ENCODE measurements at places on chromosomes 11 and 22.

DNA sequence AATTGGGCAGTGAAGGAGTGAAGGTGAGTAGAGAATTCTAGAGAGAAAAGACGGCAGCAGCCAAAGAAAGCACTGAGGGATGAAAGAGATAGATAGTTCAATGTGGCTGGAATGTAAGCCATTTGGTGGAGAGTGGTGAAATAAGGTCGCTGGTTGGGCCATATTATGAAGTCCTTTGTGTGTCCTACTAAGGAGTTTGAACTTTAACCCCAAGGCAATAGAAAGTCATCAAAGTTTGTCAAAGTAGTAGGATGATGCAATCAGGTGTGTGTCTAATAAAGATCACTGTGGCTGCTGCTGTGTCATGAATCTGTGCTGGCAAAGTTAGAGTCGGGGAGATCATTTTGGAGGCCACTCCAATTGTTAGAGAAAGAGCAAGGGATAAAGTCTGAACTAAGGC is 18.7 kb downstream of the RNF121 start:
- no peak for DNase-seq

DNA sequence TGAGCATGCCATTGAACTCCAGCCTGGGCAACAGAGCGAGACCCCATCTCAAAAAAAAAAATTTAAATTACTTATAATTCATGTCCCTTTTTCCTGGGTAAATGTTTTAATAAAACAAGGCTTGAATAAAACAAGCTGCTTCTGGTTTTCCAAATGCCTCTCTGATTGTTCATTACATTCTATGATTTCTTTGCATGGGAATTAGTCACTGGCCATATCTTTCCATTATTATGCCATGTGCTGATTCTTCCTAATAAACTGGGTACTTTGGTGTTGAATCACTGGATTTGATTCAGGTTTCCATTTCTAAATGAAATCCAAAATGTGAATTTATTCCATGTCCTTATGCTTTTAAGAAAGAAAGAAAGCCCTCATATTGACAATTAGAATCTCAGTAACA is 42.6 kb downstream of the ZNF215 start:
- no peak for DNase-seq

GRCh38 chr11:69461272-69461962 is 20.0 kb upstream of the LINC01488 start:
- no peak for DNase-seq

DNA sequence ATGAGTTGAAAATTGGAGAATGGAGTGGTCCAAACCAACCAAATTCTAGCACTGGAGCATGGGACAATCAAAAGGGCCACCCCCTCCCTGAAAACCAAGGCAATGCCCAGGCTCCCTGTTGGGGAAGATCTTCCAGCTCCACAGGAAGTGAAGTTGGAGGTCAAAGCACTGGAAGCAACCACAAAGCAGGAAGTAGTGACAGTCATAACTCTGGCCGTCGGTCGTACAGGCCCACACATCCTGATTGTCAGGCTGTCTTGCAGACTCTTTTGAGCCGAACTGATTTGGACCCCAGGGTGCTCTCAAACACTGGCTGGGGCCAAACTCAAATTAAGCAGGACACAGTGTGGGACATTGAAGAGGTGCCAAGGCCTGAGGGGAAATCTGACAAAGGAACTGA is 80.5 kb upstream of the ADSL start:
- DNase-seq, result no peak

DNA sequence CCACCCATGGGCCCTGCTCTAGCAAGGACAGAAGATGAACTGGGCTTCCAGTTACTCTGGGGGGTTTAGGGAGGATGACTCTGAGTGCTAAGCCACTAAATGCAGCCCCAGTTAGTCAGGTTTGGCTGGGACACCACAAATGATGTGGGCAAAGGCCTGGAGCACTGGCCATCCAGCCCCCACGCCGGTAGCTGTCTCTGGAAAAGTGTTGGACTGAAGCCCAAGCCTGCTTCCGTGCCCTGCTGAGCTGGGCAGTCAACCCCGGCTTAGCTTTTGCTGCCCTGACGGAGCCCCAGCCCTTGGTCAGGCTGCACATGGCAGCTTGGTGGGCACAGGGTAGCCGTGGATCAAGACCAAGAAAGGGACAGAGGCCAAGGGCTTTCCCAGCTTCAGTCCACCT is 5.7 kb upstream of the GSTP1 start:
- no peak for DNase-seq

GRCh38 chr22:29152954-29153719 is 52.6 kb upstream of the EMID1 start:
- no peak for DNase-seq

- DNase-seq, result no peak
Measured at GRCh38 chr11:73423506-73423905, 47.3 kb downstream of the RELT start.

DNA sequence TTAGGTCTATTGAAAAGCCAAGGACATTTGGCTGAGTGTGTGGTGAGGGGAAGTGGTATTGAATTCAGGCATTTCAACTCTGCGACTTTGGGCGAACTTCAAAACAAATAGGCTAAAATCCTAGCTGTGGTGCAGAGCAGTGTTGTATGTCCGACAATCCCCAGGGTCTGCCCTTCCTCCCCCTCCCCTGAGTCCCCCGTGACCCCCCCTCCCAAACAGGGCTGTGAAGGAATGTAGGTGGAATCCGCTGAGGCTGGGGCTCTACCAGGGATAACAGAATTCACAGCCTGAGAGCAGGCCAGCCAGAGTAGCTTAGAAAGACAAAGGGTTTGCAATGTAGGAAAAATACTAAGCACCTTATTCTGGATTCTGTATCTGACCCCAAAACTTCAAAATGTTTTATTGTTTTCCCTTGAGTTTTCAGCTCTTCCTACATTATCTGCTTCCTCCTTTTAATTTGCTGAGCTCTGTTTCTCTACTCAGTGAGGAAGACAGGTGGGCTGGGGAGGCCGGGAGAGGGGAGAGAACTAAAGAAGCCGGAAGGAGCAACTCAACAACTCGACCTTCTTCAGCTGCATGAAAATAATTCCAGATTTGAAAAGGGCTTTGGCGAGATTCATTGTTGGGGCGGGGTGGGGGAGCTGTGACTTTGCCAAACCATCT is 315.2 kb downstream of the BLID start:
- DNase-seq, result no peak

GRCh38 chr11:127564810-127565209 is 564.2 kb upstream of the KIRREL3 start:
- DNase-seq, result no peak

DNA sequence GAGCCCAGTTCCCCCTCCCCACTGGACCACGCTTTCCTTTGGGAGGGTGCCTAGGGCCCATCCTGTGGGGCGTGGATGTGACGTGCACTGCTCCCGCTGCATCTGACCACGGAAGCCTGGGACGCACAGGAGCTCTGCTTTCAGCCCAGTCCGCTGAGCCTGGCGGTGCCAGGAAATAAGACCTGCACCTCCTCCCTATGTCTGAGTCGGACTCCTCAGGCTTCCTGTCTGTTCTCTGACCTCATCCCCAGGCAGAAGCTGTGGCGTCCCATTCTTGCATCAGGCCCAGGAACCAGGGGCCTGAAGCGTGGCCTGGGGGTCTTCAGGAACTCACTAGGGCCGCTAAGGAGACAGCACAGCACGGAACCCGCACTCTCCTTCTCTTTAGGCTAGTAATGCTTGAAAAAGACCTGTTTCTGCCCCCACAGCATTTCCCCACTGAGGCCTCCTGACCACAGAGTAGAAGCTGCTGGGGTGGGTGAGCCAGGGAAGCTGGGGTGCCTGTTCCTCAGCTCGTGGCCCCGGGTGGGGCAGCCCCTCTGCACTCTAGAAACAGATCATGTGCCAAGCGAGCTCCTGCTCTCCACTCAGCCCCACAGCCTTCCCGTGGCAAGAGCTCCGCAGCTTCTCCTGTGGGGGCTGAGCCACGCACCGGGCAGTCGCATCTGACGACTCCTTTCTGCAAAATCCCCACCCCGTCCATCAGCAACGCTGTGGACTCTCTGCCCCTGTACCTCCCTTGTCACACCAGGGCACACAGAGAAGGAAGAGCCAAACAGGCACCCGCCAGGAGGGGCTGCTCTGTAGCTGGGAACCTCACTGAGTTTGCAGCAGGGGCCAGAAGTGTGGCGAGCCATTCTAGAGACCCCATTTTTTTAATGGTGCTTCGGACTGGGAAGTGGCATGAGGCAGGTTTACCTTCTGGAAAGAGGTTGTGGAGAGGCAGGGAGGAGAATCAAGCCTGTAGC is 22.6 kb downstream of the MOV10L1 start:
- no peak for DNase-seq

GRCh38 chr11:134905928-134906327 is 493.9 kb upstream of the B3GAT1 start:
- DNase-seq, result no peak

GRCh38 chr22:30161051-30161469 is 80.8 kb downstream of the HORMAD2 start:
- no peak for DNase-seq

- DNase-seq, result no peak
Measured at GRCh38 chr11:86162239-86162638, 82.3 kb upstream of the EED start.

- no peak for DNase-seq
Measured at GRCh38 chr11:102522312-102523188, 8.0 kb downstream of the MMP7 start.

DNA sequence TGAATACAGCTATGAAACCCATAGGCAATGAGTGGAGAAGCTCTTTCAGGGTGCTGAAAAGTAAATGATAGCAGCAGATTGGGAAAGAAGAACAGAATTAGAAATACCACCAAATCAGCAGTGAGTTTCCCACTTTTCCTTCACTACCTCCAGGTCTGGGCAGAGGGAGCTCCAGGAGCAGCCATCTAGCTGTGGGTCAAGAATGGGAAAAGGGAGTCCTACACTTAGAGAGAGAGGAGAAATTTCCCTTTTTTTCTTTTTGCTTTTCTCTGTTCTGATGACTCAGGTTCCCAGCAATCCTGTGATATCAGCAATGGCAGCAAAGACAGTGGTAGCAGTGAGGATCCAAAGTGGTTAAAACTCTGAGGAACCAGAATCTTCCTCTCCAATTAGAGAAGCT is 263.9 kb downstream of the NXPE2 start:
- no peak for DNase-seq

DNA sequence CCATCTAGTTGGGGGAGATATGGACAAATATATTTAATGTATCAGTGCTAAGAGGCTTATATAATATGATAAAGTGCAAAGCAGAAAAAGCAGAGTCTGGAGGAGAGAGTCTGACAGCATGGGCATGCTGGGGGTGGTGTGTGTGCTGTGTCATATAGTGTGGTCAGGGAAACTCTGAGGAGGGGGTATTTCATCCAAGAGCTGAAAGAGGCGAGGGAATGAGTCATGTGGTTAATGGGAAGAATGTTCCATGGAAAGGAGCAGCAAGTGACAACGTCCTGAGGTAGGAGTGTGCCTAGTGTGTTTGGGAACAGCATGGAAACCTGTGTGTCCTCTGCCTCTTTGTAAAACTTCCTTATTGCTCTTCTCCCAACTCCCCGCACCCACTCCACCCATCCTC is 38.0 kb downstream of the EIF3F start:
- DNase-seq, result no peak

- no peak for DNase-seq
Measured at GRCh38 chr11:118910309-118911112, 15.2 kb downstream of the BCL9L start.

DNA sequence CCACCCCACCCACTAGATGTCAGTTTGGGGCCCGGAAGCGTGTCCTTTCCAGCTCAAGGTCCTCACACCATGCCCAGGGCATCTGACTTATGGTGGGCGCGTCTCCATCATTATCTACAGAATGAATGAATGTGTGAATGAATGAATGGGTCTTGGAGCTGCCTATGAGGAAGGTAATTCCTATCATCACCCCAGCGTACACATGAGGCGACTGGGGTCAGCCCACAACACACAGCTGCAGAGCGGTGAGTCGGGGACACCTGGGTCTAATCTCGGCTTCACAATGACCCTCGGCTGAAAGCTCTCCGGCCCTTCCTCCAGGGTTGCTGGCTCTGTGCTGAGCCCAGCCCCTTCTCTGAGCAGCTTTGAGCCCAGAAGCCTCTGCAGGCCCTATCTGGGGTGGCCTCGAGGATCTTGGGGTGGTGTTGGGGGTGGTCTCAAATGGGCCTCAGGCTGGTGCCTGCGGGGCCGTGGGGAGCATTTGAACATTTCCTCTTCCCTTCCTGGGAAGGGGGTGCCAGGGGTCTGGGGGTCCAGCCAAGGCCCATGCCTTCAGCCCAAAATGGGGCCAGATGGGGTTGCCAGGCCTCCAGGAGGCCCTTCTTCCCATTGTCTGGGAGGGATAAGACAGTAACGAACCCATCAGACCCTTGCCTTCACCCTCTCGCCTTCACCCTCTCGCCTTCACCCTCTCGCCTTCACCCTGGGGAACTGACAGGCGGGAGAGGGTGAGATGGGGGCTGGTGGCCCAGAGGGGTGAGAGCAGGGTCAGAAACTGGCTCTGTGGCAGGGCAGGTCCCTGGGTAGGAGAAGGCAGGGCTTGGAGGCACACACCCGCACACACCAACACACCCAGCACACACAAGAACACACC is 82.4 kb downstream of the MYEOV start:
- DNase-seq, result no peak

DNA sequence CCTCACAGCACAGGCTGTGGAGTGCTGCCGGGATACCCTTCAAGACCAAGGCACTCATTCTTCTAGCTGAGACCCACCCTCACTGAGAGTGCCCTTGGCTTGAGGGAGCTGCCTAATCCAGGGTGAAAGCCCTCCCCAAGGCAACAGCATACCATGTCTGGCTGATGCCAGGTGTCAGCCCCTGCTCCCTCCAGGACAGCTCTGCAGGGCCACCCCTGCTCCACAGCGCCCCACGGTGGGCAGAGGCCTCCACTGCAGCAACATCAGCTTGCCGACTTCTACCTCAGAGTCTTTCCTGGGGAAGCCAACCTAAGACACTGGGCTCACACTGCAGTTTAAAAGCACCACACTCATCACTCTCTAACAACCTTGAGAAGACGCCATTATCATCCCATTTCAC is 29.0 kb downstream of the TTLL1 start:
- no peak for DNase-seq

- DNase-seq, result no peak
Measured at GRCh38 chr11:1672613-1673350, 24.2 kb upstream of the KRTAP5-6 start.

DNA sequence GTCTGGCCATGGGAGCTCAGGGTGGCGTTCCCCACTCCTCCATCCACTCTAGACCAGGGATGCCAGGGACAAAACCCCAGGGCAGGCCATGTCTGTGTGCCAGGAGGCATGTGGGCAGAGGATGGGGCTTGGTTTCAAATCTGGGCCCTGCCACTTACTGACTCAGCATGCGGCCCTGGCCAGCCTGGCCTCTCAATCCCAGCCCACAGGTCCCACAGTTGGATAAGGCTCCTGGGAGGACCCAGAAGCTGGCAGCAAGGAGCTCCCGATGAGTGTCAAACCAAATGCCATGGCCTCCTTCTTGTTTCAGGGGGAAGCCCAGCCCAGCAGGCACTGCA is 1290.4 kb downstream of the BRD1 start:
- no peak for DNase-seq

GRCh38 chr11:133047771-133048115 is 484.6 kb downstream of the OPCML start:
- no peak for DNase-seq
